ENCODE measurements at places on chromosomes 2 and 18. TPM values are rescaled to one million over a fixed set of nuclear protein-coding genes. Genes with fewer than 3 reads are reported as not detected.

PIEZO2 gene
- 0.08 TPM for polyA plus RNA-seq

COL4A4 gene
- polyA plus RNA-seq, result 0.03 TPM

CFAP65 gene
- not detected for polyA plus RNA-seq

PUS10 gene
- 4.8 TPM for polyA plus RNA-seq

EVA1A gene
- 11.5 TPM for polyA plus RNA-seq

MAT2A gene
- 353 TPM for polyA plus RNA-seq

COBLL1 gene
- 11.1 TPM for polyA plus RNA-seq

IHH gene
- polyA plus RNA-seq, result not detected

MYO5B gene
- 6.5 TPM for polyA plus RNA-seq

CLHC1 gene
- polyA plus RNA-seq, result 15.2 TPM

NYAP2 gene
- polyA plus RNA-seq, result not detected

IFIH1 gene
- 10.0 TPM for polyA plus RNA-seq

CENPA gene
- 2.3 TPM for polyA plus RNA-seq

OSR1 gene
- 0.14 TPM for polyA plus RNA-seq

NFATC1 gene
- 0.77 TPM for polyA plus RNA-seq

LRP2 gene
- not detected for polyA plus RNA-seq

SULT1C3 gene
- not detected for polyA plus RNA-seq

TUBA3D gene
- not detected for polyA plus RNA-seq

FASTKD1 gene
- polyA plus RNA-seq, result 27.7 TPM

BUB1 gene
- 3.8 TPM for polyA plus RNA-seq

B3GNT2 gene
- 27.8 TPM for polyA plus RNA-seq

SEC11C gene
- polyA plus RNA-seq, result 20.5 TPM

Data from keratinocyte (primary cell).